ENCODE measurements at places on chromosomes 7 and 10. TPM values are rescaled to one million over a fixed set of nuclear protein-coding genes. Genes with fewer than 3 reads are reported as not detected.
A peak's percentile ranks its signal among the peaks of the same experiment; 100 is the strongest.

DNA sequence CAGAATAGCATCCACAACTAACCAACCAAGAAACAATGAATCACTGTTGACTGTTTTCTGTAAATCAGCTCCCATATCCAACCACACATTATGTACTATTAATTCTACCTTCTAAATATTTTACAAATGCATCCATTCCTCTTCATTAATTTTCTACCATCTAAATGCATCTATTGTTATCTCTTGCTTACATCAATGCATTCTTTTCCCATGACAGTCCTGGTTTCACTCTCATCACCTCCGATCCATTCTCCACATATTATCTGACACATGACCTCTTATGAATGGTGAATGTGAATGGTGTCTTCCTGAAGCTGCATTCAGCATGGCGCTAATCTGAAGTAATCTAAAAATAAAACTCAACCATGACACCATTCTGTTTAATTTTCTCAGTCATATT is 153.8 kb upstream of the CALCR start:
- no peak for DNase-seq

GRCh38 chr7:139153832-139154231 is 44.3 kb upstream of the ZC3HAV1 start:
- DNase-seq: peak; percentile 87

RELN gene
- total RNA-seq: 413 TPM

GRCh38 chr10:112526139-112526538 is 79.1 kb downstream of the VTI1A start:
- DNase-seq: no peak

DNA sequence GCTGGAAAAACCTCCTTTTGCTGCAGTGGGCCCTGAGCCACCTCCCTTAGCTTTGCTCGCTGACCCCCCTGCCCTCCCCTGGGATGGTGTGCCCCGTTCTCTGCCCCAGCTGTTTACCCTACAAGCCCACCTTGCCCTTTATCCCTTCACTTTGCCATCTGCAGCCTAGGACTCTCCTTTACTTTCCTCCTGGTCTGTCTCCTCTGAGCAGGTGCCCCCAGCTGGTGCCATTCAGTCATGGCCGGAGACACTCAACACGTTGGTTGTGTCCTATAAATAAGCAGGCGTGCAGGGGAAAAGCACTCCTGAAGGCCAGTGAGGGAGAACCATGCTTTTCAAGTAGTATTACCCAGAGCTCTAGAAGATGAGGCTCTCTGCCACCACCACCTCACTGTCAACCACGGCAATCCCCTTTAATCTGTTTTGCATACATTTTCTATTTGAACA is 6.1 kb downstream of the RASSF4 start:
- no peak for DNase-seq

GRCh38 chr7:112584290-112584689 is 103.5 kb downstream of the LSMEM1 start:
- no peak for DNase-seq

GRCh38 chr10:11049806-11050205 is 32.1 kb downstream of the CELF2 start:
- no peak for DNase-seq

- peak; percentile 11 for DNase-seq
These were observed 244.5 kb upstream of the ANKRD30A start for GRCh38 chr10:36880898-36881297.

DNA sequence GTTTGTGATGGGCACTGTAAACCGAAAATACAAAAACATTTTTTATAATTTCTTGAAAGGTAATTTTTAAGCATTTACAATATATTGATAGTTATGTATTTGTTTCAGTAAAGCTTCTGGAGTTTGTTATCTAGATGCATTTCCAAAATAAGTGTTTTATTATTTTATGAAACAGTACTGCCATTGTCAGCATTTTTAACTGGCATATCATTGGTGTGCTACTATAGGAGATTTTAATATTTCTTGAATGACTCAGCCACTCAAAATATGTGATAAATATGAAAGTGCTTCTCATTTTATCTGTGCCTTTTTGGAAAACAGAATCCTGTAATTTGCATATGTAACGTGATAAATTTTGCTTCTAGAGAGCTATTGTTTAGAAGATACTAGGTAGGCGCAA is 97.9 kb downstream of the ANKIB1 start:
- DNase-seq: no peak

RBM20 gene
- total RNA-seq: 1.5 TPM

DNA sequence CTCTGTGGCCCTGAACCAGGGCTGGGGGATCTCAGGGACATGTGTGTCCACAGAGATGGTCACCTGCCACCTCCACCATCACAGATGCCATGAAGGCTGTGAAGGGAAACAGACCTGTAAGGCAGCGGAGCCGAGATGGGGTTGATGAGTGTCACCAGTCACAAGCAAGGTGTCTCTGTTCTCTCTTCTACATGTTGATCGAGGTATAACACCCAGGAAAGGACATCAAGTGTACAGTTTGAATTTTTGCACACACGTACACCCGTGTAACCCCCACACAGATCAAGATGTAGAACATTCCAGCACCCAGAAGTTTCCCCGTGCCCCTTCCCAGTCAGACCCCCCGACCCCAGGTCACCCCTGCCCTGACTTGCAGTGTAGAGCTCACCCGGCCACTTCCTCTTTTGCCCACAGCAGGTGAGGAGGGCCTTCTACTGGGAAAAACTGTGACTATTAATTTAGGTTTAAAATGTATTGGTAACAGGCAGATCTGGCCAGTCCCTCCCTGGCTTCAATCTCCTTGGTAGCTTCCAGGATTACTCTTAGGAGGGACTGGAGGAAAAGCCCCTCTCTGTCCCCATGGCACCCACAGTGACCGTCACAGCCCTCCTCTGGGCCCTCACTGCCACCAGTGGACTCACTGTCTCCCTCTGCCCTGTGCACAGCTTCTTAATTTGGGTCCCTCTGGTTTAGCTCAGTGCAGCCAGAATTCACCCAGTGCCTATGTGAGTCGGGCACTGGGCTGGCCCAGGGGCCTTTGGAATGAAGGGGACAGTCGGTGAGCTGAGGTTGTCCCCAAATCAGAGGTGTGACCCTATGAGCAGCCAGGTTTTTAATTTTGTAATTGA is 108.2 kb downstream of the LHPP start:
- DNase-seq: no peak
